ENCODE measurements at places on chromosomes 3 and 15.
A peak's percentile ranks its signal among the peaks of the same experiment; 100 is the strongest.

DNA sequence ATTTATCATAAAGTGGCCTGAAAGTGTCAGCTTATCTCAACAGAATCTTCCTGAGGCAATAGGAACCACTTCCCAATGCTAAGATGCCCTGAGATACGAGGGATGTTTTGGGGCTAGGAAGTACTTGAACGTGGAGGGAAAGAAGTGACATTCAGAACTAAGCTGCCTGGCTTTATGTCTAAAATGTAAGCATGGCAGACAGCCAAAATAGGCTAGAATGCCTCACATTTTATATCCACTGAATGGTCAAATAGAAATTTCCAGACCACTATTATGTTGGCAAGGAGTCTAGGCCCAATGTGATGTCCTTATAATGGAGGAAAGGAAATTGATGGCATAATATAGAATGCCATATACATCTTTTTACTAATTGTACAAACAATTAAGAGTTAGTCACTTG is 154.9 kb downstream of the PEX5L start:
- no peak for DNase-seq

- DNase-seq, result no peak
Observed at GRCh38 chr15:71730277-71731144, 79.8 kb upstream of the NR2E3 start.

DNA sequence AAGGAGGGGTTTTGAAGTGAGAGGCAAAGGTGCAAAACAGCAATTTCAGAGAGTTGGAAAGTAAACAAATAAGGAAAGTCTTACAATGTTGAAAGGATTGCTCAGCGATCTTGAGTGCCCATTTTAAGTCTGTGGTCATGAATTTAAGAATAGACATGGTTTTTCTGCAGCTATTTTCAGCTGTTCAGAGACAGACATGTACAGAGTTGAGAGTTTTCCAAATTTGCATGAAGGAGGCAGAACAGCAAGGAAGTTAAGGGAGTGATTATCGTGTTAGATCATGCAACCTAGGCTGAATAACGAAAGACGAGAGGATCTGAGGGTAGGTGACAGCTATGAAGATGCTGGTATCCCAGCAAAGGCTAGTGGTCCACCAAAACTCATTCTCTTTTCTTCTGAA is 37.2 kb downstream of the DET1 start:
- no peak for DNase-seq

DNA sequence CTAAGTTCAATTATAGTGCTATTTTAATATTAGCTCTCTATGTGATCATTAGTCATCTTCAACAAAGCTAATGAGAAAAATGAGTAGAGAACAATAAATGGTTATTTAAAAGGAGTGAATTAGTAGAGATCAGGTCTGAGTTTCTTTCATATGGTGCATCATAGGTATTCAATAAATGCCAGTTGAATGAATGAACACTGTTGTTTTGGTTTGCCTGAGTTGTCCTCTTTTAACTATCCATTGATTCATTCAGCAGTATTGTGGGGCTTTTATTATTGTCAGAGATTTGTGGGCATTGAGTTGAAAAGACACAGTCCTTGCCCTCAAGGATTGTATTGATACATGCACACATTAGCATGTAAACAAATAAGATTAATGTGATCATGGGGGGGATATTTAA is 88.2 kb downstream of the AGBL1 start:
- no peak for DNase-seq

DNA sequence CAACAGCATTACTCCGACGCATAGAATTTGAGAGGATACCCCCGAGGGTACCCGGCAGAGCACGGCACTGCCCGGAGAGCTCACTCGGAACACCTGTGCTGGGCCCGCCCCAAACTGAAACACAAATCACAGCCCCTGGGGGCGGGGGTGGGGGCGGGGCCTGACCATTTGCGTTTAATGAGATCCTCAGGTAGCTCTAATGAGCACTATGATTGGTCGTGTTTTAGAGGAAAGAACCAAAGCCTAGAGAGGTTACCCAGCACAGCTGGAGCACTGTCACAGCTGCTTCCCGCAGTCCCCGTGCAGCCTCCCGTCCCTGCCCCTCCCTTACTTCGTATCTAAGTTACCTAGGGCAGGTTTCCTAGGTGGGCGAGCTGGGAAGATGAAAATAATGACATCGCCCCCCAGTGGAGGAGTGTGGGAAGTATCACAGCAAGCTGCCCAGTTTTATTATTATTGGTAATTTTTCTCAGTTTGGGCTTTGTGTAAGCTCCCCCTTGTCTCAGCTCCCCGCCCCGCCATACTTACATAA is 187.1 kb downstream of the PDE8A start:
- no peak for DNase-seq

- DNase-seq, result no peak
Observed at GRCh38 chr15:54836052-54836795, 360.5 kb downstream of the RSL24D1 start.

DNA sequence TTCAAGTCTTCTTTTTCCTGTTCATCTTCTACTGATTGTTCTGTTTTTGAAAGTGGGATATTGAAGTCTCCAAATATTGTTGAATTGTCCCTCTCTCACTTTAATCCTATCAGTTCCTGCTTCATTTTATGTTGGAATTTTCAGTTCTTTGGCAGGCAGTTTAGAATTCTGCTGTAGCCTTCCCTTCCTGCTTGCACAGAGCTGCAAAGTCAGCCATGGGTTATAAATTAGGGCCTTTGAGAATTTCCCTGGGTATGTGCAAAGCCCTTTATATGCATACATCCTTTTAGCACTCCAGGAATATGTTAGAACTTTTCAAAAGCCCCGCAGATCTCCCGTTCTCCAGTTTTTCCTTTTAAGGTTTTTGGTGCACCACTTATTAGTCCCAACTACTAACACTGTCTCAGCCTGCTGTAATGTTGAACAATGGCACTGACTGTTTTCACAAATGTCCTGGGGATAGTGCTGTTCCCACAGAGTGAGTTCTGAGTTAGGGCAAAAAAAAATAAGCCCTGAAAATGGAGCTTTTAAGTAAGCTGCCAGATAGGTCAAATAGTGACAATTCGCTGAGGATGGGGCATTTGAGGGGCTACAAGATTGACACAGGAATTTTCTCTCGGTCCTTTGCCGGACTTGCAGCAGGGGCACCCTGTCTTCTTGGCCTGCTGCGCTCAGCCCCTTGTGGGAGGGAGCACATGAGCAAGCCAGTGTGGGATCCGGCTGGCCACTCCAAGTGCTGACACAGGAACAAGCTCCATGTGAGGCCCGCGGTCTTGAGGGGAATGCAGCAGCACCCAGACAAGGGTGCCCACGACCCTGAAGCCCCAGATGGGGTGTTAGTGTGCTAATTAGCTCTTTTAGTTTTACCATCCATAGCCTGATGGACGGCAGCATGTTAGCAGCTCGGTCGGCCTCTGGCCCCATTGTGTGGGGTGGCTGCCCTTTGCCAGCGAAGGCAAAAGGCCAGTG is 96.0 kb downstream of the VPS8 start:
- DNase-seq, result no peak

- no peak for DNase-seq
Observed at GRCh38 chr15:71044006-71044405, 71.3 kb upstream of the THSD4 start.

DNA sequence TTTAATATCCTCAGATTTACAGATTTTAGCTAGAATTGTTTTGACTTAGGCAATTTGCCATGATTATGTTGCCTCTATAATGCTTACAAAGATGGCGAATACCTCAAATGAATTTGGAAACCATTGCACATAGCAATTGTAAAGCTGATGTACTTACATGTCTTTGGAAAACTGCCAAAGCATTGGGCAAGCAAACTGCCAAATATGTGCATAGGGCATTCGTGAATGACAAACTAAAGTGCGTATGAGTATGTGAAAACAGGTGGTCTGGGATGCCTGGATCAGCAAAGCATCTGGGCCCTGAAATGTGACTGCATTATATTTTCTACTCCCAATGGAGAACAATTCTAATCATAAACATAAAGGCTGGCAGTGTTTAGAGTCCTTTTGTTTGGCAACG is 445.3 kb upstream of the ROBO1 start:
- DNase-seq, result no peak

GRCh38 chr3:196804773-196805172 is 62.9 kb upstream of the SENP5 start:
- no peak for DNase-seq

- DNase-seq, result peak; percentile 95
Observed at GRCh38 chr3:40309418-40309924, at the start of gene EIF1B. Gene EIF1B (plus strand): TSS chr3:40309707. CDS start chr3:40309942, 235 bp downstream.

DNA sequence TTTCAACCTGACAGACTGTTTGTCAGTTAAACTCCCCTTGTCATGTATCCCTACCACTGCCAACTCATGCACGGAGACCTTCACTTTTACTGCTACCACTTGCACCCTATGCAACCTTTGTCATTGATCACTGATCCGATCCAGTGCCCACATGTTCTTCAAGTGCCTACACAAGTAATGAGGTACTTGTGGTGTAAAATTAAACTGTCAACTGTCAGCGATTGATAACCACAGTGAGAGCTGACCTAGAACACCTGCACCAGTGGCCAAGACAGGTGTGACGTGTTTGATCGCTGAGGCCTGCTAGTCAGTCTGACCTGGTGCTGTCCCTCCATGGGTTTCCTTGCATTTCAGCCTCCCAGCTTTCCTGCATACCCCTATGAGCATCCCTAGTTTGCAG is 55.6 kb downstream of the MECOM start:
- no peak for DNase-seq

- no peak for DNase-seq
Observed at GRCh38 chr3:12342151-12342550, 53.3 kb downstream of the PPARG start.

Measured in NCI-H2029 treated with DMSO at 0.1 percent for 48 hours (cell line).